Glutamatergic neuron (in vitro differentiated cells): ENCODE measurements at places on chromosomes 12 and 14. TPM values are rescaled to one million over a fixed set of nuclear protein-coding genes. Genes with fewer than 3 reads are reported as not detected.

- peaks cover 17% of the 10 kb centered on the region for H3K36me3 ChIP-seq
- no peak overlapping the region for H3K27ac ChIP-seq
- no peak overlapping the region for H3K4me3 ChIP-seq
- H3K27me3 ChIP-seq, result peaks cover 3% of the 10 kb centered on the region
- peaks cover 4% of the 10 kb centered on the region for H3K4me1 ChIP-seq
Measured at GRCh38 chr12:123468786-123469185, 10.8 kb downstream of the SNRNP35 start.

GRCh38 chr12:119088685-119089379 lies 89.9 kb upstream of the HSPB8 start:
- H3K27me3 ChIP-seq, result peaks cover 5% of the 10 kb centered on the region
- H3K36me3 ChIP-seq, result peaks cover 12% of the 10 kb centered on the region
- H3K27ac ChIP-seq, result no peak overlapping the region
- DNase-seq, result no peak
- peaks cover 15% of the 10 kb centered on the region for H3K4me1 ChIP-seq

Gene RTL1
- total RNA-seq, result not detected

Gene NPFF
- not detected for total RNA-seq

Gene ZC2HC1C
- 3.2 TPM for total RNA-seq

DNA sequence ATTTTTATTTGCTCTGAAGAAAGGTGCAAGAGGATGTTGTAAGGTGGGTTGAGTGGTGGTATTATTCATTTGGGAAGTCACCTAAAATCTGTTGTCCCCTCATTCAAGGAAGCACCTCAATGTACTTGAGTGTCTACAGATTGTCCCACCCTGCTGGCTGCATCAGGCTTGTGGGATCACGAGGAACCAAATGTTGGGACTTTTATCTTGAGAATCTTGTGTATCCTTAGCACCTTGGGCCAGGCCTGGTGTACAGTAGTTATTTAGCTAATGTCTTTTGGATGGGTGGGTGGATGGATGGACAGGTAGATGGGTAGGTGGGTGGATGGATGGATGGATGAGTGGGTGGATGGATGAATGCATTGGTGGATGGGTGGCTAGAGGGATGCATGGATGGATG lies 519.3 kb downstream of the BCL11B start:
- H3K4me1 ChIP-seq, result no peaks in the 10 kb centered on the region
- H3K27ac ChIP-seq, result no peak overlapping the region

- H3K36me3 ChIP-seq, result no peaks in the 10 kb centered on the region
- peak overlapping the region; percentile 74 for H3K27ac ChIP-seq
- H3K4me1 ChIP-seq, result peaks cover 38% of the 10 kb centered on the region
- peaks cover 24% of the 10 kb centered on the region for H3K27me3 ChIP-seq
Measured at GRCh38 chr12:57553343-57554202, 3.7 kb downstream of the KIF5A start.

GRCh38 chr12:25376407-25376806 lies 125.7 kb upstream of the KRAS start:
- H3K27me3 ChIP-seq, result peaks cover 2% of the 10 kb centered on the region
- no peaks in the 10 kb centered on the region for H3K4me1 ChIP-seq
- H3K4me3 ChIP-seq, result no peak overlapping the region
- DNase-seq, result no peak
- no peaks in the 10 kb centered on the region for H3K36me3 ChIP-seq

DNA sequence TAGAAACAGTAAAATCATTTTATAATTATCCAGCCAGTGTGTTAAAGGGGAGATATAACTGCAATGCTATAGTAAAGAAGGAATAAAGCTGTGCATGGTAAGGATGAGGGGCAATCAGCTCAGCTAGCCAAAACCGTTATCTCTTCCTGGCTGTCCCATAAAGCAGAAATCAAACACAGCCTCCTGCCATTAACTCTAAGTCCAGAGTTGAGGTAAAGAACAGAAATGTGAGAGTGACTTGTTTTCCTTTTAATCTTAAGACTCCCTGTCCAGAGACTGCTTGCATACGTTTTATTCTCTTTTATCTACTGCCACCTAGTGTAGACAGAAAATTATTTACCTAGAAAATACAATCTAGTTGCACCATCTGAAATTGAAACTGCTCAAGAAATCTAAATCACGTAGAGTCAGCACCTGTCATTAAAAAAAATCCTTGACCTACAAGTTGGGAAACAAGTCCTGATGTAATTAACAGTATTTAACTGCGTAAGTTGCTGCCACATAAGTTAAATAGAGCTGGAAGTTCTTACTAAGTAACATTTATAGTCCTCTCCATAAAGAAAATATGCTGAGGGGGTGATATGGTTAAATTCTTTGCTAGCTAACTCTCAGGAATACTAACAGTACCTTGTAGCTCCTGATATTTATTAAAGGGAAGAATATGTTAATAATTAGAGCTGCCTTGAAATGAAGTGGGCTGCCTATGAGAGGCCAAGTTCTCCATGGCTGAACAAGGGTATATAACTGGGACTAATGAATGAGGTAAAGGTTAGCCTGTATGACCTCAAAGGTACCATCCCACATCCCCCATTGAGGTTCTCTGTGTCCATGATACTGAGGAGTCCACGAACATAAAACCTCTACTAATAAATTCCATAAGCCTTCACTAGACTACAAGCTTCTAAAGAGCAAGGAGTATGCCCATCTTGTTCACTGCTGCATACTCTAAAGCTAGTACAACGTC lies 62.7 kb downstream of the GALNT4 start:
- no peak for DNase-seq
- no peak overlapping the region for H3K27ac ChIP-seq
- peaks cover 5% of the 10 kb centered on the region for H3K4me1 ChIP-seq

DNA sequence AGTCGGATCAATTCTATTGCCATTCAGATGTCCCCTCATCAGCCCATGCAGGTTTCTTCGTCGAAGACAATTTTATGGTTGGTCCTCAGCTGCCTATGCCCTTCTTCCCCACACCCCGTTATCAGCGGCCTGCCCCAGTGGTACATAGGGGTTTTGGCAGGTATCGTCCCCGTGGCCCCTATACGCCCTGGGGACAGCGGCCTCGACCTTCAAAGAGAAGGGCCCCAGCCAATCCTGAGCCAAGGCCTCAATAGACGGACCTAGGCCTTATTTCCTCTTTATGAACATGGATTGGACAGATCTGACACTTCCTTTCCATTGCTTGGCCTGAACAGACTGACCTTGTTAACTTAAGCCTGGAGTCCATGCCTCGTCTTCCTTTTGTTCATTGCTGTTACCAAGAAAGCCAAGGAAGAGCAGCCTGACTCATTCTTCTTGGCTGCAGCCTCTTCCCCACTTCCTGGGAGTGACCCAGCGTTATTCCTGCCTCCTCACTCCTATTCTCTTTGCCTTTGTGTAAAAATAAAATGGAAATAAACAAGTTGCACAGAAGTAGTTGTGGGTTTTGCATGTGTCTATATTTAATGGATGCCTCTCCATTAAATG lies 156.5 kb upstream of the AMIGO2 start:
- no peak for DNase-seq
- no peaks in the 10 kb centered on the region for H3K27me3 ChIP-seq
- no peak overlapping the region for H3K4me3 ChIP-seq

Gene CD69
- not detected for total RNA-seq

GRCh38 chr12:69703146-69703642 lies 4.1 kb upstream of the BEST3 start:
- no peak overlapping the region for H3K27ac ChIP-seq
- no peak for DNase-seq
- no peaks in the 10 kb centered on the region for H3K36me3 ChIP-seq
- H3K27me3 ChIP-seq, result no peaks in the 10 kb centered on the region
- H3K4me3 ChIP-seq, result no peak overlapping the region

DNA sequence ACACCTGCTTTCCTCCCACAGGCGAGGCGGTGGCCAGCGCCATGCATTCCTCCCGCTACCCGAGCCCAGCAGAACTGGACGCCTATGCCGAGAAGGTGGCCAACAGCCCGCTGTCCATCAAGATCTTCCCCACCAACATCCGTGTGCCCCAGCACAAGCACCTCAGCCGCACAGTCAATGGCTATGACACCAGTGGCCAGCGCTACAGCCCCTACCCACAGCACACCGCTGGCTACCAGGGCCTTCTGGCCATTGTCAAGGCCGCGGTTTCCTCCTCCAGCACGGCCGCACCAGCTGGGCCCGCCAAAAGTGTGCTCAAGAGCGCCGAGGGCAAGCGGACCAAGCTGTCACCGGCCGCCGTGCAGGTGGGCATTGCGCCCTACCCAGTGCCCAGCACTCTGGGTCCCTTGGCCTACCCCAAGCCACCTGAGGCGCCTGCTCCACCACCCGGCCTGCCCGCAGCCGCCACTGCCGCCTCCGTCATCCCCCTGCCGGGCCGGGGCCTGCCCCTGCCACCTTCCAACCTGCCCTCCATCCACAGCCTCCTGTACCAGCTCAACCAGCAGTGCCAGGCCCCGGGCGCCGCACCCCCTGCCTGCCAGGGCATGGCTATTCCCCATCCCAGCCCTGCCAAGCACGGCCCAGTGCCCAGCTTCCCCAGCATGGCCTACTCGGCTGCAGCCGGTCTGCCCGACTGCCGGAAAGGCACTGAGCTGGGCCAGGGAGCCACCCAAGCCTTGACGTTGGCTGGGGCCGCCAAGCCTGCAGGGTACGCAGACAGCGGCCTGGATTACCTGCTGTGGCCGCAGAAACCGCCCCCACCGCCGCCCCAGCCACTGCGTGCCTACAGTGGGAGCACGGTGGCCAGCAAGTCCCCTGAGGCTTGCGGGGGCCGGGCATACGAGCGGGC lies 54.6 kb downstream of the FAM222A start:
- H3K27ac ChIP-seq, result no peak overlapping the region
- peaks cover 7% of the 10 kb centered on the region for H3K27me3 ChIP-seq
- H3K4me3 ChIP-seq, result no peak overlapping the region

- no peaks in the 10 kb centered on the region for H3K27me3 ChIP-seq
- no peaks in the 10 kb centered on the region for H3K36me3 ChIP-seq
- no peak overlapping the region for H3K4me3 ChIP-seq
- no peak for DNase-seq
Measured at GRCh38 chr14:84468153-84468552, 1061.8 kb upstream of the FLRT2 start.

GRCh38 chr12:93740751-93741150 lies 63.6 kb downstream of the CRADD start:
- H3K36me3 ChIP-seq, result no peaks in the 10 kb centered on the region
- H3K4me1 ChIP-seq, result peaks cover 25% of the 10 kb centered on the region
- H3K4me3 ChIP-seq, result no peak overlapping the region
- peaks cover 3% of the 10 kb centered on the region for H3K27me3 ChIP-seq
- no peak for DNase-seq

DNA sequence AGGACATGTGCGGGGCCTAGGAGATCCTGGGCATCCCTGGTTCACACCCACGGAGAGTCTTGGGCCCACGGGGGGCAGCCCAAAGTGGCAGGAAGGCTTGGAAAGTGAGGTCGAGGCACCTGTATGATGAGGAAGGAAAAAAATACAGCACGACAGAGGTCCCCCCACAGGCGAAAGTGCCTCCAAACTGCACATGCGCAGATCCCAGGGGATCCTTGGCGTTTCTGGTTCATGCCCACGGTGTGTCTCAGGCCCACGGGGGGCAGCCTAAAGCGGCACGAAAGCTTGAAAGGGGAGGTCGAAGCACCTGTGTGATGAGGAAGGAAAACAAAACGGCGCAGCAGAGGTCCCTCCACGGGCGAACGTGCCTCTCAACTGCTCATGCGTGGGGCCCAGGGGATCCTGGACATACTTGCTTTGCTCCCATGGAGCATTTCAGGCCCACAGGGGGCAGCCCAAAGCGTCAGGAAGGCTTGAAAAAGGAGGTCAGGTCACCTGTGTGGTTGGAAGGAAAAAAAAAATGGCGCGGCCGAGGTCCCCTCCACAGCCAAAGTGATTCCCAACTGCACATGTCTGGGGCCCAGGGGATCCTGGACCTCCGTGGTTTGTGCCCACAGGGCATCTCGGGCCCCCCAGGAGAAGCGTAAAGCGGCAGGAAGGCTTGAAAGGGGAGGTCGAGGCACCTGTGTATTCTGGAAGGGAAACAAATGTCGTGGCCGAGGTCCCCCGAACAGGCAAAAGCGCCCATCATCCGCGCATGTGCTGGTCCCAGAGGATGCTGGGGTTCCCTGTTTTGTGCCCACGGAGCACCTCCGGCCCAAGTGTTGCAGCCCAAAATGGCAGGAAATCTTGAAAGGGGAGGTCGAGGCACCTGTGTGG lies 582.6 kb downstream of the ALG10 start:
- no peak overlapping the region for H3K4me3 ChIP-seq
- H3K4me1 ChIP-seq, result no peaks in the 10 kb centered on the region
- no peak overlapping the region for H3K27ac ChIP-seq
- no peak for DNase-seq
- no peaks in the 10 kb centered on the region for H3K36me3 ChIP-seq
- peaks cover 4% of the 10 kb centered on the region for H3K27me3 ChIP-seq

Gene AQP6
- 0.37 TPM for total RNA-seq

- DNase-seq, result no peak
- no peak overlapping the region for H3K27ac ChIP-seq
- no peak overlapping the region for H3K4me3 ChIP-seq
- peaks cover under 1% of the 10 kb centered on the region for H3K27me3 ChIP-seq
- no peaks in the 10 kb centered on the region for H3K36me3 ChIP-seq
- H3K4me1 ChIP-seq, result no peaks in the 10 kb centered on the region
Measured at GRCh38 chr14:101134851-101135433, 231.4 kb upstream of the RTL1 start.

Gene KLRC1
- total RNA-seq, result not detected

GRCh38 chr12:133203344-133204263 lies 22.3 kb downstream of the ZNF268 start:
- no peaks in the 10 kb centered on the region for H3K4me1 ChIP-seq
- H3K27me3 ChIP-seq, result peaks cover 30% of the 10 kb centered on the region
- H3K27ac ChIP-seq, result peak overlapping the region; percentile 40
- peaks cover 70% of the 10 kb centered on the region for H3K36me3 ChIP-seq

Gene SYCP3
- not detected for total RNA-seq

- H3K4me3 ChIP-seq, result peak overlapping the region; percentile 75
- DNase-seq, result no peak
- H3K4me1 ChIP-seq, result peaks cover 18% of the 10 kb centered on the region
- H3K36me3 ChIP-seq, result peaks cover 10% of the 10 kb centered on the region
Measured at GRCh38 chr12:53696285-53696654, 20.4 kb upstream of the ATP5MC2 start.

DNA sequence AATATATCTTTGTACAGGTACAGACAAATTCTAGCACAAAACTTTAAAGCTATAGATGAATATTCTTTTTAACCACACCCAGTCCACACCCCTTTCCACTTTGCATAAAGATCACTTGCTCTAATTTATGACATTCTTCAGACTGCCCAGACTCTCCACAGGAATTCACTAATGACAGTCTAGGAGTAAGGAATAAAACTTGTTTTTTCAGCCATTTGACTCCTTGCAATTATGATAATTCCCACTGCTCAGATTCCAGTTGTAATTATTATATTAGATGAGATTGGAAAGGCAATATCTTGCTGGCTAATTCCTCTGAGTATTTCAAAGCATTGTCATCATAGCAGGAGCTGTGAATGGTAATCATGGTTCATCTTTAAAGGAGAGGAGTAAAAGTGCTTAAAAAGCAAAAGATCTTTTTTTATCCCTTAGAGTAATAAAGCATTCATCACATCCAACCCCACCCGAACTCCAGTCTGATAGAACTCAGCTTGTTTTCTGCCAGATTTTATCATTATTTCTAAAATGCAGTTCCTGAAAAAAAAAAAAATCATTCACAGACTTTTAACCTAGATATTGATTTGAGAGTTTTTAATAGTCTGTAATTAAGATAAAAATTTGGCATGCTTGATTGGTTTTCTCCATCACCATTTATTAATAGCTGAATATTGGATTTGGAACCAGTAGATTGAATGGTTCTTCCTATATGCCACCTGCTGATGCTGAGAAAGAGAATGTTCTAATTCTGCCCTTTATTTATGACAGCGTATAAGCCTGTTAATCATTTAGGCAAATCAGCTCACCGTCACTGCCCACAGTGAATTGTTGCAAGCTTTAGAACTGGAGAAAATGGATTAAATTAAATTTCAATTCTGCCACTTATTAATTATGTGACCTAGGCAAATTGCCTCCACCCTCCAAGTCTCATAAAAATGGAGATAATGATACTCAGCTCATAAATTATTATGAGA lies 93.9 kb upstream of the RASSF8 start:
- no peak for DNase-seq
- H3K4me3 ChIP-seq, result no peak overlapping the region
- no peak overlapping the region for H3K27ac ChIP-seq
- H3K36me3 ChIP-seq, result no peaks in the 10 kb centered on the region
